Brain microvascular endothelial cell (primary cell): ENCODE measurements at places on chromosomes 1 and 21.

DNA sequence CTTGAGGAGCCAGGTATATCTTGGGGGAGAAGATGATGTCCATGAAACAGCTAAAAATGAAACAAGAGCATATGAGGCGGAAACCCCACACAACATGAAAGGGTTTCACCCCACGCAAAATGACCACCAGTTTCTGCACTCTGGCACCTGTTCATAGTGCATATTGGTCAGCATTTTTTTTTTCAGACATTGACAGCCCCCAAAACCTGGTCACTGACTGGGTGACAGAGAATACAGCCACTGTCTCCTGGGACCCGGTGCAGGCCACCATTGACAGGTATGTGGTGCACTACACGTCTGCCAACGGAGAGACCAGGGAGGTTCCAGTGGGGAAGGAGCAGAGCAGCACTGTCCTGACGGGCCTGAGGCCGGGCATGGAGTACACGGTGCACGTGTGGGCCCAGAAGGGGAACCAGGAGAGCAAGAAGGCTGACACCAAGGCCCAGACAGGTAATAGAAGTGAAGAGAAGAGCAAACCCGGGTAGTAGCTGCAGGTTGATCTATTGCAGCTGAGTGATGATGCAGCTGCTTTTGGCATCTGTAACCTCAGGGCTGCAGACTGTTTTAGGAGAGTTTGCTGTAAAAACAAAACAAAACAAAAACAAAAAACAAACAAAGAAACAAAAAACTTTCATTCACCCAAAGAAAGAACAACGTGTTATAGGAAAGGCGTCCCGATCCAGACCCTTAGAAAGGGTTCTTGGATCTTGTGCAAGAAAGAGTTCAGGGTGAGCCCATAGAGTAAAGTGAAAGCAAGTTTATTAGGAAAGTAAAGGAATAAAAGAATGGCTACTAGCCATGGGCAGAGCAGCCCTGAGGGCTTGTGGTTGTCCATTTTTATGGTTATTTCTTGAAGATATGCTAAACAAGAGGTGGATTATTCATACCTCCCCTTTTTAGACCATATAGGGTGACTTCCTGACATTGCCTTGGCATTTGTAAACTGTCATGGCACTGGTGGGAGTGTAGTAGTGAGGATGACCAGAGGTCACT is 51.0 kb downstream of the TNN start:
- DNase-seq: no peak

GRCh38 chr1:43786960-43787359 is 79.6 kb downstream of the ST3GAL3 start:
- no peak for DNase-seq

GRCh38 chr1:157226739-157227138 is 88.5 kb upstream of the ETV3 start:
- DNase-seq: no peak

- DNase-seq: no peak
Observed at GRCh38 chr21:14560555-14560954, 14.4 kb upstream of the SAMSN1 start.

GRCh38 chr1:68808351-68808750 is 311.5 kb upstream of the DEPDC1 start:
- no peak for DNase-seq

- peak; percentile 83 for DNase-seq
Observed at GRCh38 chr1:12548973-12549459, 69.0 kb downstream of the DHRS3 start.

DNA sequence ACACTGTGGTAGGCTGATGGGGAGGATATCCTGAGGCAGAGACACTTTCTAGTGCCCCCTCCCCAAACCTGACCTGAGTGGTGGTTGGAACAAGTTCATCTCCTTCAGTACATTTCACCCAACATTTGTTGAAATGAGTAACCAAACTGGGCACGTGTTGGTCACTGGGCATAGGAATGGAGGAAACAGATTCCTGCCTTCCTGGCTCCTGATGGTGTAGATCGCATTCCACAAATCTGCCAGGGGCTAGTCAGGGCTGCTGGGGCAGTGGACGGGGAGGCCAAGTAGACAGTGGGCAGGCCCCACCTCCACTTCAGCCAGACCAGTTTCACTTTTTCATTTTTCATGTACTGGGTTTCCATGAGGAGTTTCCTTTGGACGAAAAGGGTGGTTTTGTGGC is 16.5 kb upstream of the ALX3 start:
- DNase-seq: no peak

GRCh38 chr1:206790502-206791250 is 18.4 kb upstream of the IL10 start:
- DNase-seq: no peak

- peak; percentile 10 for DNase-seq
Observed at GRCh38 chr1:213201380-213202155, 150.5 kb downstream of the RPS6KC1 start.

- DNase-seq: no peak
Observed at GRCh38 chr21:26171258-26172100, 909 bp upstream of the APP start.

GRCh38 chr21:17768840-17769446 is 50.2 kb downstream of the C21orf91 start:
- DNase-seq: no peak

GRCh38 chr1:219090607-219091006 is 83.1 kb upstream of the LYPLAL1 start:
- no peak for DNase-seq

- no peak for DNase-seq
Observed at GRCh38 chr1:98267423-98267822, 346.6 kb upstream of the DPYD start.

DNA sequence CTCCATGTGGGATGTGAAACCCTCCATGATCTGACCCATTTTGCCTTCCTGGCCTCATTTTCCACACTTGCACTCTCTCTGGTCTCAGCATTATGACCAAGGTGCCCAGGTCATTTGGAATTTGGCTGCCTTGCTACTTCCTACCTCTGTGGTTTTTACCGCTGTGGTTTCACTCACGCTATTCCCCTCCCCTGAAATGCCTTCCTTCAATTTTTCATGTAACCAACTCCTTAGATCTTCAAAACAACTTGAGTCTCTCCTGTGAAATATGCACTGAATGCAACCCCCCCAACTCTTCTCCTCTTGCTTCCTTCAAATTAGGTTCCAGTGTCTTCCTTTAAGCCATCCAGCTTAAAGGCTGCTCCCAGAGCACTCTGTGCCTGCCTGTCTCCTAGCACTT is 50.1 kb downstream of the PHC2 start:
- DNase-seq: no peak

DNA sequence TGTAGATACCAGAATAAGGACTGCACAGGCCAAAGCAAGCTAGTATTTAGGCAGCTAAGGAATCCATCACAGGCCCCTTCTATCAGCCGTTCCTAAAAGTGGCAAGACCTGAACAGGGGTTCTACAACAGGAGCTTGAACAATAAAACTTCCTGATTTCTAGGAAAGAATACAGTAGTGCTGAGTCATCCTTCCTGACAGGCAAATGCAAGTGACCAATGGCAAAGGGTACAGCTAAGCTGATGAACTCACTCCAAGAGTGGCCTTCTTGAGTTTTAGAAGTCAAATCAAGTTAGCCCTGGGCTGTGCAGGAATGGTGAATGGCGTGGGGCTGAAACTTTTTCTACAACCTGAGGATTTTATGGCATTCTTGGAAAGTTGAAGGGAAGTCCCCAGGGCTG is 112.9 kb downstream of the GREM2 start:
- peak; percentile 28 for DNase-seq

GRCh38 chr1:9900142-9901043 is 9.7 kb downstream of the CTNNBIP1 start:
- DNase-seq: no peak

- DNase-seq: peak; percentile 28
Observed at GRCh38 chr1:160046494-160047110, 14.8 kb upstream of the PIGM start.

DNA sequence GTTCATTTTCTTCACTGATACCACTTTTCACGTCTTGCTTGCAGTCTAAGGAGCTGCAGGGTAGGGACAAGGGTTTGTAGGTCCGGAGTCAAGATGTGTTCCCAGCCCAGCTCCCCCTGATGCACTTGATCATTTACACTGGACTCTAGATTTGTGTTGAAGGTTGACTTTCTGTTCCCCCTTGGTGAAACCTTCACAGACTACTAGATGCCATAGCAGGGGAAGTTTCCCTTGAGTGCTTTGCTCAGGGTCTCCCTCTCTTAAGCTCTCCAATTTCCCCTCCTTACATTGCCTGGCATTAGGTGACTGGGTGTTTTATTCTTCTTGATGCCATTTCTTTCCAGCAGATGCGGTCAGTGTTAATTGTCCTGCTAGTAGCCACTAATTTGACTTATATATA is 8.0 kb upstream of the RAB3GAP2 start:
- no peak for DNase-seq

DNA sequence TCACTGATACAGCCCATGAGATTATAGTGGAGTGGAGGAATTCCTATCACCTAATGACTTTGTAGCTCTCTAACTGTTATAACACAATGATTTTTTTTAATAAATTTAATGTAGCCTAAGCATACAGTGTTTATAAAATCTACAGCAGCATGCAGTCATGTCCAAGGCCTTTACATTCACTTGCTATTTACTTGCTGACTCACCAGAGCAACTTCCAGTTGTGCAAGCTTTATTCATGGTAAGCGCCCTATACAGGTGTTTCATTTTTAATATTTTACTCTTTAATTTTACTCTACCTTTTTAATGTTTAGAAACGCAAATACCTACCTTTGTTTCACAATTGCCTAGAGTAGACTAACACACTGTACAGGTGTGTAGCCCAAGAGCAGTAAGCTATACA is 1652.2 kb downstream of the BRINP3 start:
- DNase-seq: no peak

DNA sequence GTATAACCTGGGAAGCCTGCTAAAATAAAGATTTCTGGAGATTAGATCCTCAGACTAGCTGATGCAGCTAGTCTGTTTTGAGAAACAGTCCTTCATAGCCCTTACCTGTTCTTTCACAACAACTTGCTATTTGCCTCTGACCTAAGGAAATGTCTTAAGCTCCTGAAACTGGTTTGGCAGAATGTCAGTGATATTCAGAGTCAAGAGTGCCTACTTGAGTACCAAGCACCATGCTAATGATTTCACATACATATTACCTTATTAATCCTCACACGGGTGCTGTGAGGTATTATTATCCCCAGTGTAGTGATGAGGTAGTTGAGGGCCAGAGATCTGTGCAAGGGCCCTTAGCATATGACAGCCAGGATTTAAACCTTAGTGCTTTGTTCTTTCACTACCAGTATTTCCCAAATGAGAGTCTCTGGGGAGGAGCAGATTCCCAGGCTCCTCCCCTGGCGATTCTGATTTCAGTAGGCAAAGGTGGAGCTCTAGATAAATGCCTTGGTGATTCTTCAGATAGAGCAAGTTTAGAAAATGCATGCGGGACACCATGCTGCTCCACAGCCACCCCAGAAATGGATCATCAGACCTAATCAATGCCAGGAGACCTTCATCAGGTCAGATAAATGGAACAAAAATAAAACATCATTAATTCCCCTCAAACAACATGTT is 47.4 kb upstream of the WNT2B start:
- DNase-seq: no peak

DNA sequence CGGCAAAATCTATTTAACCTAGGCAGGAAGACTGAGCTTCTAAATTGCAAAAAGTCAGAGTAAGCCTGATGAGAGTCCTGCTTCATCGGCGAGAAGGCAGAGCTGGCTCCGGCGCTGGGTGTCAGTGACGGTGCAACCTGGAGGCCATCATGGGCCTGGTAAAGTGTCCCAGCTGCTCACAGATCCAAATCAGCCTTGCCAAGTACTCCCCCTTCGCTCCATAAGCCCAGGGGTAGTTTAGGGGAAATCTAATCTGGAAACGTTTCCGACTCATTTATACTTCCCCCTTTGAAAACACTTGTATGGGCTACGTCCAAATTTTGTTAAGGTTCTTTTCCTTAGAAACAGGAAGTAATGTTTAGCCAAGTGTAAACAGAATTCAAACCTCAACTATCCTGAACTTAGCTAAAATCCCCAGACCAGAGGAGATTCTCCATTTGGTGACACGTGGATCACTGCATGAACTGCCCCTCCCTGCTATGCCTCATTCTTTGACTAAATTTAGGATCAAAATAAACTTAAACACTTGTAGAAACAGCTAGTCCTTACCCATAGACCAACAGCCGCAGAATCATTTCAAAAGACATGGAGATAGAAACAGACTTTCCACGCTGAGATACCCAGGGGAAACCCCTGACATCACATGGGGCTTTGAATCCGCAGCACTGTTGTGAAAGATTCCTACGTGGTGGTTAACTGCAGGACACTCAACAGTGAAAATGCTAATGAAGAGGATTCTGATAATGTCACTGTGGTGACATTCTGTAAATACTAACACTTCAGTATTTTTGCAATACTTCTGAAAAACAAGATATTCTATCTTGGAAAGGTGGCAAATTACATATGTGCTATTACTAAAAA is 172.7 kb downstream of the TGFBR3 start:
- peak; percentile 50 for DNase-seq

DNA sequence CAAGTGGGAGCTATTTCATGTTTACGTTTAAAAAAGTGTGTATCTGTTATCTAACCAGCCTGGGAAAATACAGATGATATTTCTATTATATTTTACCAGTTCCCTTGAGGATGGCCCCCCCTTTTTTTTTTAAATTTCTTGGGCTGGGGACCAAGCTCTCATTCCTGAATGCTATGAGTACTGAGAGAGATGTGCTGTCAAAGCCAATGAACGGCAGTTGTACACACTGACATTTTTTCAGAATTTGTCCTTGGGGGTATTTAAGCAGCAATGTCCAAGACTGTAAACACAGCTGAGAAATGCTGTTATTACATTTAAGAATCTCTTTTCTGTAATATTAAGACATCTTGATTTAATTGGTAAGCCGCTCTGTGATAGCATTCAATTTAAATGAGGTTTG is 177.9 kb downstream of the ST6GALNAC3 start:
- DNase-seq: no peak

DNA sequence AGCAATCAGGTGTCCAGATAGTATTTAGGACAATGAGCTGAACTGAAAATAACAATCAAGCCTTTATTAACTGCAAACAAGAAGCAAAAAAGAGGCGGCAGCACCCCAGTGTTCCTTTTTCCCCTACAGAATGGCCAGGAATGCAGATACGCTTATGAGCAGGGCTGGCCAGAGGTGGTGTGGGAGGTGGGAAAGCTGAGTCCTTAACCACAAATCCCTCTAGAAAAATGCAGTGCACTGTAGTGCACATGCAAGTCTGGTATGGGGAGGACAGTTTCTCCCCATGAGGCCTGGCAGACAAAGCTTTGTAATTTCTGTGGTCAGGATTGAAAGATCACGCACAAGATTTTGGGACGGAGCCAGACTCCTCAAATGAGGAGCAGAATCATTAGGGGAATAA is 10.7 kb upstream of the IFNAR1 start:
- peak; percentile 24 for DNase-seq
